ENCODE measurements at places on chromosomes 12 and 14.

DNA sequence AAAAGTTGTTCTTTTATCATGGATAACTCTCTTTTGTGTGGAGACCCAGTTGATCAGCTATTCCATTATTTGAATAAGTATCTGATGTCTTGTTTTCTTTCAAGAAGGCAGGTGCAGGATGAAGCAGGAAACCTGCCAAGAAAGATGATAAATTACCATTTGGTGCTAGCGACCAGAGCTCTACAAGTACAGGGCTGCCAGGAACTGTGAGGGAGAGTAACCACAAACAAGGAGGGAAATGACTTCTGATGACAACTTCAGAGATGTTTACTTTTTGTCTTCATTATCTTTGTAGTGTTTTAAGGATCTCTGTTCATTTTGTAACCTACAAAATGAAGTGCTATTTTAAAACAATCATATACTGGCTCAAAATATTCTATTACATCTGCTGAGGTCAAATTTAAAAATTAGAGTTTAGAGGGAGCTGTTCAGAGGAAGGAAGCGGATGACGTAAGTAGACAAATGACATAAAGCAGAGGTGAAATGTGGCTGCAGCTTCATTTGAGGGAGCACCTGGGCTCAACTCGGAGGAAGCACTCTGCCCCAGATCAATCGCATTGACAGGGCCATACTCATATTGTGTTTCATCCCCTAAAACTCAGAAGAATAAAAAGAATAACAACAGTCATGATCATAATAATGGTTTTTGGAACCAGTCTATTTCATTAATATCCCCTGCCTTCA, 226.8 kb downstream of the C12orf42 start:
- peak; percentile 19 for DNase-seq

DNA sequence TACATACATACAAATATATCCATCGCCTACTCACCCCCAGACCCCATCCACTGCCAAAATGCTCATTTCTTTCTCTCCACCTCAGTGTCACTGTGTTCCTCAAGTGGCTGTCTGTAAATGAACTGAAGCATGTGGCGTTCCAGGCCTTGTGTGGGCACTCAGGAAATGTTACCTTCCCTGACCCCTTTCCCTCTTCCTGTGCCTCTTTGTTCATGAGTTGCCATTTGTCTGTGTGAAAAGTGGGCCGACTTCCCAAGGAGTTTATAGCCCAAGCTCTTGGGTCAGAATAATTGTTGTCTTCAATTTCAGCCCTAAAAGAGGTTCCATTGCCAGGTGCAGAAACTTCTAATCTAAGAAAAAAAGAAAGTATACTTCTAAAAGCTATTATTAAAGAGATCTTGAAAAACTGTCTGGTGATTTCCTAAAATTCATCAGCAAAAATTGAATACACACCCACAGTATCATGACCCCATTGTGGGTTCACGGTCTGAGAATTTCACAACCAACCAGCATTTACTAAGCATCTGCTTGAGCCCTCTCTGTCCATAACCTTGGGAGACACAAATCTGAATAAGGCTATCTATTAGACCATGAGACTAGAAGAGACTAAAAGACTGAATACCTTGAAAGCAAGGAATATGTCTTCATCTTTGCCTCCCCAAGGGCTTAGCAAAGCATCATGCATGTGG, 201.4 kb upstream of the EEA1 start:
- no peak for DNase-seq

- DNase-seq = no peak
Observed at GRCh38 chr14:23162800-23163199, 20.7 kb downstream of the SLC7A8 start.

- no peak for DNase-seq
Observed at GRCh38 chr12:120646044-120646443, 5.6 kb downstream of the CABP1 start.

- DNase-seq = no peak
Observed at GRCh38 chr14:52333823-52334657, 19.9 kb downstream of the PTGER2 start.

- no peak for DNase-seq
Observed at GRCh38 chr12:44551631-44552030, 324.5 kb downstream of the NELL2 start.

DNA sequence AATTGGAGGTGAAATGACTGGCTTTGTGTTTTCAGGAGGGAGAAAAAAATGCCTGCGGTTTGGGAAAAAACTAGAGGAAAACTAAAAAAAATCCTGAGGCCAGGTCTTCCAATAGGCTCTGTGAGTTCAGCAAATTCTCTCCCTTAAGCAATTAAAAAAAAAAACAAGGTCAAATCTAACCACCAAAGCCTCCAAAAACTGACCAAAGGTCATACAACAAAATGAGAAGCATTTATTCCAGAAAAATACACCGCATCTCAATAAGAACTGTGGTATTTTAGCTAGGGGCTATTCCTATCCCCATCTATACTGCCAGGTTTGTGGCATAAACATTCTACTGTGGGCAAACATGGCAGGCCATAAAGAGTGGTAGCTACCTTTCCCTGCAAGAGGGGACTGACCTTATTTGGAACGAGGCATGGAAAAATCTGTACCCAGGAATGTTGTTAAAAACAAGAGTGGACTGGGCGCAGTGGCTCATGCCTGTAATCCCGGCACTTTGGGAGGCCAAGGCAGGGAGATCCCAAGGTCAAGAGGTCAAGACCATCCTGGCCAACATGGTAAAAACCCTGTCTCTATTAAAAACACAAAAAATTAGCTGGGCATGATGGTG, 60.0 kb downstream of the LRP6 start:
- DNase-seq = no peak

DNA sequence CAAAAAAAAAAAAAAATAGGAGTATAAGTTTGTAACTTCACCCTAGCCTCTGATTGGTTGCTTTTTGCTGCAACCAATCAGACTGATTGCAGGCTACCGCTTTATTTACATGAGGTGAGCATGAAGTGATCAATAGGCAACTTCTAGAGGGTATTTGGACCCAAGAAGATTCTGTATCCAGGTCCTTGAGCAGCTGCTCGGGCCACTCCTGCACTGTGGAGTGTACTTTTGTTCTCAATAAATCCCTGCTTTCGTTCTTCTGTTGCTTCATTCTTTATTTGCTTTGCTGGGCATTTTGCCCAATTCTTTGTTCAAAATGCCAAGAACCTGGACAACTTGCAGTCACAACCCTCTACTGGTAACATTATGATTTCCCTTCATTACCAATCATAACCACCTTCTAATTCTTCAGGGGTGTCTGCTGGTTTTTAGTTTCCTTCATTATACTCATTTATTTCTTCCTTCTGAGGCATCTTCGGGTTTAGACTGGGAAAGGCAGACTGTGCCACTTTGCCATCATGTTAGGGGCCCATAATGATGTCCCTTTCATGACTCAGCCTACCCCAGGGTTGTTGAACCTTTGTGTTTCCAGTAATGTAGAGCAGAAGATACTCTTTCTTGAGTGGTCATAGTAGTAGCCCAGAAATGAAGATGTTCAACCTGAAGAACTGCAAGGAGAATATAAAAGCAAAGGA, 43.4 kb upstream of the LIMA1 start:
- DNase-seq = no peak

DNA sequence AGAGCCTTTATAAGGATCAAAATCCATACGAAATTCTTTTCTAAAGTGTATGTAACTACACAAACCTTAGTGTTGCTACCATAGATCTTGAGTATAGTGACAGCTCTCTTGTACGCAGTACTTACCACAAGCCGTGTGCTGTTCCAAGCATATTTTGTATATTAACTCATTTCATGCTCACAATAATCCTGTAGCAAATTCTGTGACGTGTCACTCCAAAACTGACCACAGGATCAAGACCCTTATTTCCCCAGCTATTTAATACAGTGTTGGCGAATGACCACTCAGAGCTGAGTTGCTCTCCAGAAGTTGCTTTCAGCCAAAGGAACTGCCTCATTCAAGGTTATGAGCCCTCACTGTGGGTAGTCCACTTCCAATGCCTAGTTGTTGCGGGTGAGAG, 169.8 kb downstream of the BTG1 start:
- DNase-seq = no peak

DNA sequence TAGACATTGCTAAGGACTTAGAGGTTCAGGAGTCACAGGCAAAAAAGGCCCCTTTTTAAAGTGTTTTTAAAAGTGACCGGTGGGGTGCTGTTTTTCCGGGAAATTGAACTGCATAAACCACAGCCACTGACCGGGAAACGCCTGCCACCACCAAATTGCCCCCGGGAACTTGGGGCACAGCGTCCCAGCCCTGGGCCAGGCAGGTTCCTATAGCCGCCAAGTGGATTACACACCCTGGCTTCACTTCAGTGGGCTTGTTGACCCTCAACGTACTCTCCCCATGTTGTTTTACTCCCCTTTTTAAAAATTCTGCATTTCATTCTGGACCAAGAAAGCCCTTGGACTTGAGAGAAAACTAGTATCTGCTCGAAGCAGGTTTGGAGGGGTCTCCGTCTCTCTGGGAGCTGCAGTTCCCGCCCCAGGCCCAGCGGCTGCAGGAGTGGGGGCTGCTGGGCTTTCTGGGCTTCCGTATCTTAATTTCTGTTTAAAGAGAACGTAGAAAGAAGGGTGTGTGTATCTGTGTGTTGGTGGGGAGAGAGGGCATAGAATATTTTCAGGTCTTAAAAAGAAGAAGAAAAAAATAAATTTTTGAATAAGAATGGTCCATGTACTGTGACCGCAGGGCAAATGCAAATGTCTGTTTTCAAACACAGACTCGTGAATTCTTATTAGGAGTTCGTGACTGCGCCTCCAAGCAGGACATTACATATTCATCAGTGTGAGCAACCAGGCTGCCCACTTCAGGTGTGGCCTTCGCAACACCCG, 82.9 kb downstream of the PAPOLA start:
- DNase-seq = no peak

- DNase-seq = no peak
Observed at GRCh38 chr12:13504736-13505135, 308.2 kb downstream of the EMP1 start.

GRCh38 chr14:102914474-102915291, 7.8 kb upstream of the AMN start:
- no peak for DNase-seq

DNA sequence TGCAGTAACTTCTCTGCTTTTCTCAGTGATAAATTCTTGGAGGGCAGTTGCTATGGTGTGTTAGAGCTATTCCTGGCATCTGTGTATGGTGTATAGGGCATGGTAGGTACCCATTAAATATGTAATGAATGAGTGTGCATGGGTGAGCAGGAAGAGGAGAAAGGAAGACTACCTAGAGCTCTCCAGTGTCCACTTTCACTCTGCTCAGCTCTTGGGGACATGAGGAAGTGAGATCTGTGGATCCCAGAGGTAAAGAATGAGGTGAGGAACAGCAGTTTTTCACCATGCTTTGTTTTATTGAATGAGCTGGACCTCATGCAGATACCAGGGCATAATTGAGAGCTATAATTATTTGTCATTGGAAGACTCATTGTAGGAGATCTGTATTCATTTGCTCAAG, 444.8 kb upstream of the RGS6 start:
- no peak for DNase-seq

DNA sequence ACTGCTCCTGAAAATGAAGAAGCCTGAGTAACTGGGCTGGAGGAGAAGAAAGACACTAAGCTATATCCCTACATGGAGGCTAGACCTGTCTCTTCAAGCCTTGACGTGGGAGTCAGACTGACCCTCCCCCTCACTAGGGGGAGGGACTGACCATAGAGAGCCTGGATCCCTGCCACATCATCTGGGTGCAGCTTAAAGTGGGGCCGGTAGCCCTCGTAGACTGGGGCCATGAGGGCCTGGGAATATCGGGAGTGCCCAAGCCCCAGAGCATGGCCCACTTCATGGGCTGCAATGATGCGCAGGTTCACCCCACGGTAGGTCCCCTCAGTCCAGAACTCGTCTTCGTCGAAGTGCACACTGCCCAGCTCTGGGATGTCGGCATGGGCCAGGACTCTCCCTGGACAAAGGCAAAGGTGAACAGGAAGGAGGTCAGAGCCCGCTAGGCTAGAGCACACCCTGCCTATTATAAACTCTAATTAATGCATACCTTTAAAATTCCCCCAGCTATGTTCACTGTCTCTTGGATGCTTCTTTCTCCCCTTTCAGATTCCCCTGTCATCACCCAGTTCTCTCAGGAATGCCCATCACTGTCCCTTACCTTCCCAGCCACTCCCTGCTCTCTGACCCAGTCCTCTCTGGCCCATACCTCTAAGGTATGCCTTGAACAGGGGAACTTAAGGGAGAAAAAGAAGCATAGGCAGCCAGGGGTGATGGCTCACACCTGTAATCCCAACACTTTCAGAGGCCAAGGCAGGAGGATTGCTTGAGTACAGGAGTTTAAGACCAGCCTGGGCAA, 3.2 kb downstream of the MMP19 start:
- no peak for DNase-seq

GRCh38 chr12:57839996-57840395, 6.5 kb downstream of the CTDSP2 start:
- DNase-seq = no peak

- no peak for DNase-seq
Observed at GRCh38 chr12:74790931-74791330, 253.3 kb downstream of the ATXN7L3B start.

All from NCI-H2227 treated with DMSO at 0.1 percent for 48 hours (cell line).